Activated B cell treated with CpG ODN at 0.5 μM for 24 hours (primary cell): ENCODE measurements at places on chromosomes 3 and 15.

- H3K36me3 ChIP-seq, result no peaks in the 10 kb centered on the region
- H3K27ac ChIP-seq, result no peak overlapping the region
- peaks cover 27% of the 10 kb centered on the region for H3K4me1 ChIP-seq
- H3K4me3 ChIP-seq, result no peak overlapping the region
Observed at GRCh38 chr3:123664753-123665152, 79.9 kb upstream of the HACD2 start.

GRCh38 chr15:44804298-44805046 lies 68.1 kb downstream of the TRIM69 start:
- DNase-seq, result no peak
- H3K27me3 ChIP-seq, result peaks cover 11% of the 10 kb centered on the region
- no peaks in the 10 kb centered on the region for H3K36me3 ChIP-seq
- no peak overlapping the region for H3K4me3 ChIP-seq

- H3K36me3 ChIP-seq, result no peaks in the 10 kb centered on the region
- H3K27me3 ChIP-seq, result no peaks in the 10 kb centered on the region
- DNase-seq, result no peak
- no peaks in the 10 kb centered on the region for H3K4me1 ChIP-seq
- H3K4me3 ChIP-seq, result no peak overlapping the region
Observed at GRCh38 chr3:40779039-40779438, 254.3 kb downstream of the ZNF621 start.

DNA sequence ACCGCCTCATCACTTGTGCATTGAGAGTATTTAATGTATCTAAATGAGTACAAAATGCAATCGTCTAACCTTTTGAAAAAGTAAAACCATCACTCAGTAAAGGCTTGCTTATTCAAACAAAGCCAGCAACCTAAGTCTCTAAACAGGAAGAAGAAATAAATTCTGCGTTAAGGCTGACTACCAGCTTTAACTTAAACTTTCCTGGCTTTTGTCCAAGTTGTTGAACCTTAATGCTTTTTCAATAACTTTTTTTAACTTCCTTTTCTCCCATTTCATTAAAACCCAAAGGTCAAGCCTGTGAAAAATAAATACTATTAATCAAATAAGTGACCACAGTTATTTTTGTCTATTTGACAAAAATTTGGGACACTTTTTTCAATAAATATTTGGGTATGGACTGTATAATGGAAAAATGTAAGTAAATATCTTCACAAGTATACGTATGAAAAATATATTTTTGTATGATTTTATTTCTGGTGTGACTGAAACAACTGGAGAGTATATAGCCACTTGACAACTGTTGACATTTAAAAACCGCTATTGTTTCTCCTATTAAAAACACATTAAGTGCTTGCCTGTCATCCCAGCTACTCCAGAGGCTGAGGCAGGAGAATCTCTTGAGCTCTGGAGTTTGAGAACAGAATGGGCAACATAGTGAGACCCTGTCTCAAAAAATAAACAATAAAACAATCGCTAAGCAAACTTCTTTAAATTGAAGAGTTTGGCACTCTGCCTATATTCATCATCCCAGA lies 2.9 kb downstream of the KLHL24 start:
- no peak for DNase-seq
- H3K4me3 ChIP-seq, result peak overlapping the region; percentile 57
- H3K27me3 ChIP-seq, result no peaks in the 10 kb centered on the region
- H3K4me1 ChIP-seq, result peaks cover 32% of the 10 kb centered on the region

DNA sequence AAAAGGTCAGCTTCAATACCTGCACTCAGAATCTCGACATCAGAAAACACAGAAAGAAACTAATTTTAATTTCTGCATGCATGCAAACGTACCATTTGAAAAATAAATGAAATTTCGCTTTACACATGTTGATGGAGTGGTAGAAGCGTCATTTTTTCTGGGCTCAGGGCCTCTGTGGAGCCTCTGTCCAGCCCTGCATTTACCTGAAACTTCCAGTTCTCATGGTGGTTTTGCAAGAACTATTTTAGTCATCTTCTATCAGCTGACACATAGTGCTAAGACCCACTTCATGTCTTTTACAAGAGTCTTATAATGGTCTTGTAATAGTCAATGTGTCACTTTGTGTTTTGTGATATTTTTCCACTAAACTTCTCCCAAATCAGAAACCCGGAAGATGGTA lies 5.3 kb downstream of the KY start:
- H3K4me1 ChIP-seq, result peaks cover 2% of the 10 kb centered on the region
- H3K27me3 ChIP-seq, result peaks cover 9% of the 10 kb centered on the region
- H3K27ac ChIP-seq, result no peak overlapping the region
- no peak overlapping the region for H3K4me3 ChIP-seq
- H3K36me3 ChIP-seq, result no peaks in the 10 kb centered on the region
- DNase-seq, result no peak

DNA sequence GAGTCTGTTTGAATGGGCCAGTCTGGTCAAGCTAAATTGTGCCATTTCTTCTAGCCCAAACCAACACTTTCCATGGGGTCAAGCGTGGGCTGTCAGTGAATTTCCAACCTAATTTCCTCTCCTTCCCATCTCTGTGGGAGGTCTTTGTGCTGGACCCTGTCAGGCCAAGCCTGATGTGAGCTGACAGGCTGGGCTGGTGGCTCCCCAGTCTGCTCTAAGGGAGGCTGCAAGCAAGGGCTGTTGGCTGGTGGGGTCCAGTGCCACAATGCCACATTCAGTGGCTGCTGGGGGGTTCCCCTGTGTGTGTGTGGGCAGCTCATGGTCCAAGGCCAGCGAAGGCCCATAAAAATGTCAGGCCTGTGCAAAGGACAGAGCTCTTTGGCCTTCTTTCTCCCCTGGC lies 216.1 kb downstream of the OPA1 start:
- no peaks in the 10 kb centered on the region for H3K36me3 ChIP-seq
- H3K4me1 ChIP-seq, result no peaks in the 10 kb centered on the region
- no peak overlapping the region for H3K4me3 ChIP-seq
- no peak overlapping the region for H3K27ac ChIP-seq
- no peak for DNase-seq
- H3K27me3 ChIP-seq, result peaks cover 7% of the 10 kb centered on the region

GRCh38 chr3:49839193-49839809 lies 17.1 kb downstream of the TRAIP start:
- H3K27me3 ChIP-seq, result no peaks in the 10 kb centered on the region
- no peak overlapping the region for H3K4me3 ChIP-seq
- H3K4me1 ChIP-seq, result peaks cover 5% of the 10 kb centered on the region
- H3K36me3 ChIP-seq, result no peaks in the 10 kb centered on the region
- DNase-seq, result peak; percentile 65
- H3K27ac ChIP-seq, result peak overlapping the region; percentile 24

GRCh38 chr15:67564968-67565345 lies 22.5 kb downstream of the MAP2K5 start:
- H3K36me3 ChIP-seq, result peaks cover 39% of the 10 kb centered on the region
- peaks cover 21% of the 10 kb centered on the region for H3K4me1 ChIP-seq
- no peak for DNase-seq
- H3K27ac ChIP-seq, result no peak overlapping the region
- no peak overlapping the region for H3K4me3 ChIP-seq

DNA sequence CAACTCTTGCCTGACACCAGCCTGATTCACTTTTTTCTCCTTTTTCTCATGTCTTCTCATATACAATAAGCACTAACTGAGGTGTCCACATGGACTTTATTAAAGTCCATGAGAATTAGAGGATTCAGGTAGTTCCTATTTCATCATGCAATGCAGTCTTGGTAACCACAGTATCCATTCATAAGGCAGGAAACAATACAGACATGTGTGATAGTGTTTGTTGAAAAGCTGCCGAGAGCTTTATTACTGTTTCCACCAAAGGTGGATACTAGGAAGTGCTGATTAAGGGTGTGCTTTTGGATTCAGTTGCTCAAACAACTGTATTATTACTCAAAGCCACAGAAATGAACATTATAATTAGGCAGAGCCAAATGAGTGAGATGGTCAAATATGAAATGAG lies 5.3 kb downstream of the CASR start:
- H3K36me3 ChIP-seq, result no peaks in the 10 kb centered on the region
- H3K27me3 ChIP-seq, result peaks cover 26% of the 10 kb centered on the region
- H3K4me3 ChIP-seq, result no peak overlapping the region

GRCh38 chr3:106299300-106300098 lies 430.7 kb upstream of the CBLB start:
- no peaks in the 10 kb centered on the region for H3K27me3 ChIP-seq
- H3K4me3 ChIP-seq, result no peak overlapping the region
- H3K36me3 ChIP-seq, result no peaks in the 10 kb centered on the region
- H3K4me1 ChIP-seq, result peaks cover 25% of the 10 kb centered on the region

DNA sequence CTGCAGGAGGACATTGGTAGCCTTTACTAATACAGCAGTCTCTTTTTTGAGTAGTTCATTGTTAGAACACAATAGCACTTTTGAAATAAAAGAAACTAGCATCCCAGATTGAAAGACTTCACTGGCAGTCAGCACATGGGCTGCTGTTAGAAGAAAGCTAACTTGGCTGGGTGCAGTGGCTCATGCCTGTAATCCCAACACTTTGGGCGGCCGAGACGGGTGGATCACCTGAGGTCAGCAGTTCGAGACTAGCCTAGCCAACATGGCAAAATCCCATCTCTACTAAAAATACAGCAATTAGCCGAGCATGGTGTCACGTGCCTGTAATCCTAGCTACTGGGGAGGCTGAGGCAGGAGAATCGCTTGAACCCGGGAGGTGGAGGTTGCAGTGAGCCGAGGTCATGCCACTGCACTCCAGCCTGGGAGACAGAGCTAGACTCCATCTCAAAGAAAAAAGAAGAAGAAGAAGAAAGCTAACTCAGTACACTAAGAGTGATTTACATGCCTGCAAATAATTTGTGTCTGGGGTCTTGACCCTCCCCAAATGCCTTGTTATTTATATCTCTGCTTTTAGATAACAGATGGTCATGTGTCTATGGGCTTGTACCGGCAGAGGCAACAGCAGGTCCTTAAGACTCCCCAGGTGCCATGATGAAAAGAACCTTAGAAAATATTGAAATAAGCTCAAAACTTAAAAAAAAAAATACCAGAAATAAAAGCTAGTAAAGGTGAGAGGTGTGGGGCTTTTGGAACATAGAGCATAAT lies 9.7 kb downstream of the TPM1 start:
- H3K4me1 ChIP-seq, result peaks cover 16% of the 10 kb centered on the region
- H3K27me3 ChIP-seq, result no peaks in the 10 kb centered on the region
- H3K4me3 ChIP-seq, result no peak overlapping the region
- no peak for DNase-seq

- no peaks in the 10 kb centered on the region for H3K4me1 ChIP-seq
- H3K36me3 ChIP-seq, result no peaks in the 10 kb centered on the region
- H3K4me3 ChIP-seq, result no peak overlapping the region
- no peak overlapping the region for H3K27ac ChIP-seq
- DNase-seq, result no peak
- peaks cover 5% of the 10 kb centered on the region for H3K27me3 ChIP-seq
Observed at GRCh38 chr3:129077222-129077621, 16.6 kb downstream of the GP9 start.

GRCh38 chr3:110198717-110199587 lies 861.6 kb upstream of the DPPA4 start:
- H3K36me3 ChIP-seq, result no peaks in the 10 kb centered on the region
- DNase-seq, result no peak
- no peaks in the 10 kb centered on the region for H3K4me1 ChIP-seq
- H3K27me3 ChIP-seq, result no peaks in the 10 kb centered on the region
- H3K27ac ChIP-seq, result no peak overlapping the region
- H3K4me3 ChIP-seq, result no peak overlapping the region

DNA sequence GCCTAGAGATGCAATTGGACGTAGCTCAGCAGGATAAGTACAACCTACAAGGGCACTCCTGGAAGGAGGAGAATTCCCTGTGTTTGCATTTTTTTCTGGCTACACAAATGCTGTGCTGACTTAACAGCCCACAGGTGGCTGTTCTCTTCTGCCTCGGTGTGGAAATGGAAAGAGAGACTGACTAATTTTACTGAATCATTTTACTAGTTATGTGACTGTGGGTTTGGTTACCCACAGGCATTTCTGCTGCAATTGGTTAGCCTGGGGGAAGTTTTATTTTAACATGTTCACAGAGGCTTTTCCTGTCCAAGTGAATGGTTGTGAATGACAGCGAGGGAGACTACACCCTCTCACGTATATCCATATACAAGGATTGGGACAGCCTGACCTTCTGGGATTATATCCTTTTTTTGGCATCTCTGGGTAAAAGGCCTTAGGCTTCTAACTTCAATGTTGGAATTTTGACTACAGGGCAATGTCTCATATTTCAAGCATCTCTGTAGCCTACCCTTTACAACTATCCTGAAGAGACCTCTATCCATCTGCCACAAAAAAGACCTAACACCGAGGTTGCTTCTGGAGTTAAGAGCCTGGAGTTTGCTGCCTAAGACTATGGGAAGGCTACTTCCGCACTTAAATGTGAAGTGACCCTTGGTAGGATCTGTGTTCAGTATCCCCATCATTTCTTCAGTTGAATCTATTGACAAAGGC lies 67.2 kb upstream of the TP63 start:
- peaks cover 36% of the 10 kb centered on the region for H3K4me1 ChIP-seq
- no peak for DNase-seq
- H3K27me3 ChIP-seq, result no peaks in the 10 kb centered on the region
- no peak overlapping the region for H3K27ac ChIP-seq
- no peaks in the 10 kb centered on the region for H3K36me3 ChIP-seq
- H3K4me3 ChIP-seq, result no peak overlapping the region

GRCh38 chr15:38528294-38528693 lies 36.3 kb downstream of the RASGRP1 start:
- H3K36me3 ChIP-seq, result peaks cover 54% of the 10 kb centered on the region
- H3K4me3 ChIP-seq, result no peak overlapping the region
- H3K27ac ChIP-seq, result no peak overlapping the region
- H3K27me3 ChIP-seq, result no peaks in the 10 kb centered on the region
- H3K4me1 ChIP-seq, result peaks cover 2% of the 10 kb centered on the region
- DNase-seq, result no peak

DNA sequence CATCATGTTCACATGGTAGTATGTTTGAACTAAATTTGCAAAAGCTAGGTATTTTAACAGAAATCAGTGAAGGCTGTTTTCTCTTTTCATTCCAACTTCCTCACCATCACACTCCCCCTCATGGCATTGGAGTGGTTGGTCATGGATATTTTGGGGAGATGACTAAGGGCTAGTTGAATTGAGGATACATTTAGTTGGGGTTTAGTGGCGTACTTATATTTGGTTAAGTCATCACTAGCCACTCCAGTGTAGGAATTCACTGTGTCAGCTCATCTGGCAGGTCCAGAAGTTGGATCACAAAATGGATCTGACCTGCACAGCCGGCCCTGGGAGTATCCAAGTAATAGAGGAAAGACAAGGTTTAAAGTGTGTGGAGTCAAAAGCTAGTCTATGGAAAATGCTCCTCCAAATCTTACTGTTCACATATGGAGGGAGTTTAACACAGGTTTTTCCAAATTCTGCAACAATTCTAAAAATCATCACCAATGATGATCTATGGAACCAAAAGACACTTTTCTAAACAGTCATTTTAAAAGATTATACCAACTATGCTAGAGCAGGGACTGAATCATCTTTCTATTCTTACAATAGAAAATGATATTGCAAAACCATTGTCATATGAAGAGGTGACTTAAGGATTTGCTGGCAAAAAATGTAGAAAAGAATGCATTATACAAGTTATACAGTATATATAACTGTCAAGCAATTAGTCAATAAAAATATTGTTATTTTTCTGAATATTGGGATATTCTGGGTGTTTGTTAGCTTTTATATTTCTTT lies 247.8 kb upstream of the PEX5L start:
- no peaks in the 10 kb centered on the region for H3K36me3 ChIP-seq
- no peak overlapping the region for H3K4me3 ChIP-seq
- H3K27ac ChIP-seq, result no peak overlapping the region
- no peaks in the 10 kb centered on the region for H3K27me3 ChIP-seq

GRCh38 chr15:57148262-57148661 lies 228.0 kb upstream of the CGNL1 start:
- DNase-seq, result no peak
- H3K4me3 ChIP-seq, result no peak overlapping the region
- H3K27ac ChIP-seq, result no peak overlapping the region
- H3K4me1 ChIP-seq, result peaks cover 22% of the 10 kb centered on the region
- no peaks in the 10 kb centered on the region for H3K27me3 ChIP-seq

- H3K4me1 ChIP-seq, result peaks cover 19% of the 10 kb centered on the region
- H3K27me3 ChIP-seq, result peaks cover 17% of the 10 kb centered on the region
- H3K4me3 ChIP-seq, result no peak overlapping the region
- DNase-seq, result no peak
- H3K27ac ChIP-seq, result no peak overlapping the region
Observed at GRCh38 chr3:122917412-122917811, 110.2 kb downstream of the SEMA5B start.
